T-cell (primary cell): ENCODE measurements at places on chromosomes 2 and 18. TPM values are rescaled to one million over a fixed set of nuclear protein-coding genes. Genes with fewer than 3 reads are reported as not detected.

SNTG2 gene
- 2.7 TPM for total RNA-seq

MZT2A gene
- total RNA-seq: 89.1 TPM

DGKD gene
- total RNA-seq: 254 TPM

EML6 gene
- total RNA-seq: 1.8 TPM

CHRNA1 gene
- not detected for total RNA-seq

- no peaks in the 10 kb centered on the region for H3K36me3 ChIP-seq
- H3K4me1 ChIP-seq: peaks cover 11% of the 10 kb centered on the region
- no peak for DNase-seq
- no peak within 1 kb of the TSS for H3K27ac ChIP-seq
- peaks cover 54% of the 10 kb centered on the region for H3K27me3 ChIP-seq
These were observed at the start of gene FOXI3 for GRCh38 chr2:88452565-88452905. Gene FOXI3, minus strand, starts transcription at chr2:88452693. Its CDS starts 158 bp downstream, at chr2:88452535.

- no peak for DNase-seq
- no peaks in the 10 kb centered on the region for H3K36me3 ChIP-seq
- no peaks in the 10 kb centered on the region for H3K4me1 ChIP-seq
- no peak overlapping the region for H3K4me3 ChIP-seq
- no peak overlapping the region for H3K27ac ChIP-seq
- peaks cover 8% of the 10 kb centered on the region for H3K27me3 ChIP-seq
These were observed 42.4 kb downstream of the XDH start for GRCh38 chr2:31372097-31372496.

DNA sequence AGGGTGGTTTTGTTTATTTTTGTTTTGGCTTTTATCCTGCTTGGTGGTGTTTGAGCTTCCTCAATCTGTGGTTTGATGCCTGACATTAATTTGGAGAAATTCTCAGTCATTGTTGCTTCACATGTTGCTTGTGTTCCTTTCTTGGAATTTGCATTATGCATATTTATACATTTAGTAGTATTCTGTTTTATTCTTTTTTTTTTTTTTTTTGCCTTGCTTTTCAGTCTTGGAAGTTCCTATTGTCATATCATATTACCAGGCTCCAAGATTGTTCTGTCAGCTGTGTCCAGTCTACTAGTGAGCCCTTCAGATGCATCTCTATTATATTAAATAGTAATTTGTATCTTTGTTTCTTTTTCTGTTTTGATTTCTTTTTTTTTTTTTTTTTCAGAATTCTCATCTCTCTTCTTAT lies 77.0 kb downstream of the EPC2 start:
- DNase-seq: no peak
- H3K4me3 ChIP-seq: no peak overlapping the region
- no peak overlapping the region for H3K27ac ChIP-seq
- no peaks in the 10 kb centered on the region for H3K27me3 ChIP-seq
- H3K36me3 ChIP-seq: no peaks in the 10 kb centered on the region
- peaks cover 15% of the 10 kb centered on the region for H3K4me1 ChIP-seq
